Aorta (tissue), 5 donors: ENCODE measurements at places on chromosomes 12 and 14. TPM values are rescaled to one million over a fixed set of nuclear protein-coding genes. Genes with fewer than 3 reads are reported as not detected.

- no peak overlapping the region for H3K4me3 ChIP-seq
- no peak for DNase-seq
- H3K27ac ChIP-seq, result no peak overlapping the region
- H3K27me3 ChIP-seq, result no peaks in the 10 kb centered on the region
Measured at GRCh38 chr14:23327947-23328744, 6.9 kb downstream of the PABPN1 start.

DNA sequence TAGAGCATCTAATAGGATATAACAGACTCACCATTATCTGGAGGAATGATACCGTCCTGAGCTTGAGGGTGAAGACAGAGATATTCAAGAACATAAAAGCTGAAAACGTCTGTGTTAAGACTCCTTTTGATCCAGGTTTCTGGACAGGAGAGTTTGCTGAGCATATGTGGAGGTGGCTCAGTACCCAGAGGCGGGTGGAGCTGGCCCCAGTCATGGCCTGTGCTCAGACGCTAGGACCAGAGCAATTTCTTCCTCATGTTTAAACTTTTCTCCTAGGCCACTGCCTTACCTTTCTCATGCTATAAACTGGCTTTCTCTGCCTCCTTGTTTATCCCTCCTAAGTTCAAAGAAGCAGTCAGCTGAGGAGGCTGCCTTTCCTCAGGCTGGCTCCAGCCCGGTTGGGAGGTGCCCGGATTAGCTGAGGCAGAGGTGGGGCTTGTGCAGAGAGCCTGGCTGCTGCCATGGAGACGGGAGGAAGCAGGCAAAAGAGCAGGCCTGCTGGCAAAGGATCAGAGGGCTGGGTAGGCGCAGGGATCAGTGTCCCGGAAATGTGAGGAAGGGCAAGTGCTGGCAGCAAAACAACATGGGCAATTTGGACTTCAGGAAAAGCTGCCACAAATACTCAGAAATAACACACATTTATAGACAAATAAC lies 13.7 kb downstream of the COA8 start:
- DNase-seq, result peak; percentile 96
- H3K27me3 ChIP-seq, result no peaks in the 10 kb centered on the region
- H3K4me1 ChIP-seq, result no peaks in the 10 kb centered on the region
- no peaks in the 10 kb centered on the region for H3K36me3 ChIP-seq

GRCh38 chr14:90235179-90235976 lies 21.0 kb upstream of the PSMC1 start:
- H3K4me3 ChIP-seq, result no peak overlapping the region
- no peak overlapping the region for H3K27ac ChIP-seq
- no peaks in the 10 kb centered on the region for H3K4me1 ChIP-seq
- no peaks in the 10 kb centered on the region for H3K36me3 ChIP-seq
- H3K27me3 ChIP-seq, result no peaks in the 10 kb centered on the region

NFATC4 gene
- 23.0 TPM for polyA plus RNA-seq

DNA sequence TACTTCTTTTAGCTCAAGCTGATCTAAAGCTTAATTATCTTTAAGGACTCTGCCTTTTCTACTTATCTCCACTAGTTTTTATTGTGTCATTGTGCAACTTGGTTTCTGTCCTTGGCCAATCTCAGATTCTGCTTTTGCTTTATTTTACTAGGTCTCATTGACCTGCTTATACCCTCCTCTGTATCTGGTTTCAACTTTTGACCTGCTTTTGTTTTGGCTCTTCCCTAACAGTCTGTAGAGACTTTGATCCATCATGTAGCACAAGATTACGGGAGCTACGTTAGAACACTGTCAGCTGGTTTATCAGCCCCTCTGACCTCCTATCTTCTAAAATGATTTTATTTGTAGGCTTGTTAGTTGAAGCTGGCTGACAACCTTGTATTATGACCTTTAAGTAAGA lies 43.6 kb downstream of the ZCRB1 start:
- no peaks in the 10 kb centered on the region for H3K36me3 ChIP-seq
- no peak overlapping the region for H3K27ac ChIP-seq

GRCh38 chr14:91841065-91841464 lies 26.3 kb downstream of the TC2N start:
- peak overlapping the region; percentile 98 for H3K4me3 ChIP-seq
- H3K4me1 ChIP-seq, result peaks cover 6% of the 10 kb centered on the region
- no peaks in the 10 kb centered on the region for H3K27me3 ChIP-seq
- no peaks in the 10 kb centered on the region for H3K36me3 ChIP-seq
- DNase-seq, result no peak
- H3K27ac ChIP-seq, result peak overlapping the region; percentile 81
